ENCODE measurements at places on chromosomes 7 and 10.

- DNase-seq: no peak
These were observed 86.8 kb upstream of the STEAP1B start for GRCh38 chr7:22586786-22587140.

- no peak for DNase-seq
These were observed 222.5 kb downstream of the AHR start for GRCh38 chr7:17520941-17521340.

DNA sequence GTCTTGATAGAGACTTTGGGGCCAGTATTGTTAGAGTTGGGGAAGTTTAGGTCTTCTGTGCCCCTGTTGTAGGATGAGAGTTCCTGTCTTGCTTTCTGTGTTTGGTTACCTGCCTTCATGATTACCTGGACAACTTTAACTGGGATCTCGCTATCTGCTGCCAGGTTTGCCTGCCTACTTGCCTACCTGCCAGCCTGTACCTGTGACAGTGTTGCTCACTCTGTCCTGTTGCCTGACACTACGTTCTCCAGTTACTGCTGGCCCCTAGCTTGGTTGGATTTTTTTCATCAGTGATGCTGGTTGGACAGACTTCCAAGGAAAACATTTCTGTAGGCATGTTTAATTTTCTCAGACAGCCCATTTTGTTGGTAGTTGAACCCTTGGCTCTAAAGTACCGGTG lies 48.4 kb downstream of the PPP1R9A start:
- no peak for DNase-seq

- no peak for DNase-seq
These were observed 5.2 kb downstream of the MARVELD1 start for GRCh38 chr10:97718659-97719142.

- DNase-seq: no peak
These were observed 10.5 kb downstream of the SKAP2 start for GRCh38 chr7:26853788-26854393.

DNA sequence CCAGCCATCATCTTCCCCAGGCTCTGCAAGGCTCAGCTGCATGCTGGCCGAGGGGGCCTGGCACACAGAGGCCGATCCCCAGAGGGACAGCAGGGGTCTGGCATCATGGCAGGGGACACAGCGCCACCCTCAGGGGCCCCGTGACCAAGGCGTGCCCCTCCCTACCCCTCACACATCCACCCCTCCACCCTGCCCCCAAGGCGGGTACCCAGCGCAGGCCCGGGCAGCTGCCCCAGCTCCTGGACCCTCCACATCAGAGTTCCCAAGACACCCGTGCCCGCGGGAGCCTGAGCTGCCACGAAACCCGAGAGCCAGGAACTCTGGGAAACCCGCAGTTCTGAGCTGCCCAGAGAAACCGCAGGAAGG lies 46.5 kb upstream of the TNRC18 start:
- DNase-seq: no peak

- no peak for DNase-seq
These were observed 264.7 kb downstream of the BAMBI start for GRCh38 chr10:28942012-28942411.
